Hippocampal formation (tissue), 2 donors: ENCODE measurements at places on chromosomes 7 and 10.

- no peak for DNase-seq
These were observed 68.3 kb downstream of the PWWP2B start for GRCh38 chr10:132465193-132465888.

GRCh38 chr10:11113156-11113555 is 95.5 kb downstream of the CELF2 start:
- no peak for DNase-seq

DNA sequence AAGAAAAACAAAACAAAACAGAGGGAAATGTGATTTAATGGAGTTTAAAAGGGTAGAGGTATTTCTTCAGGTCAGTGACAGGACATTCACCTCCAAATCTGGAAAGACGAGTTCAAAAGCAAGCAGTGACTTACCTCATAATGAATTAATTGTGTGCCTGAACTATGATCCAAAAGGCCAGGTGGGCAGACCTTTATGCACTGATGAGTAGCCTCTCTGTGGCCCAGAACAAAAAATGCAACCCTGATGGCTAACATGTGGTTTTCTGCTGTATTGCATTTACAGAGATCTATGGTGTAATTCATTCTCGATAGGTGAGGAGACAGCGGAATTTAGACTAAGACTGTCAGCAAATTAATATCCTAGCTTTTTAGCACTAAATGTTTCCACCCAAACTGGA is 142.0 kb downstream of the HDAC9 start:
- no peak for DNase-seq

DNA sequence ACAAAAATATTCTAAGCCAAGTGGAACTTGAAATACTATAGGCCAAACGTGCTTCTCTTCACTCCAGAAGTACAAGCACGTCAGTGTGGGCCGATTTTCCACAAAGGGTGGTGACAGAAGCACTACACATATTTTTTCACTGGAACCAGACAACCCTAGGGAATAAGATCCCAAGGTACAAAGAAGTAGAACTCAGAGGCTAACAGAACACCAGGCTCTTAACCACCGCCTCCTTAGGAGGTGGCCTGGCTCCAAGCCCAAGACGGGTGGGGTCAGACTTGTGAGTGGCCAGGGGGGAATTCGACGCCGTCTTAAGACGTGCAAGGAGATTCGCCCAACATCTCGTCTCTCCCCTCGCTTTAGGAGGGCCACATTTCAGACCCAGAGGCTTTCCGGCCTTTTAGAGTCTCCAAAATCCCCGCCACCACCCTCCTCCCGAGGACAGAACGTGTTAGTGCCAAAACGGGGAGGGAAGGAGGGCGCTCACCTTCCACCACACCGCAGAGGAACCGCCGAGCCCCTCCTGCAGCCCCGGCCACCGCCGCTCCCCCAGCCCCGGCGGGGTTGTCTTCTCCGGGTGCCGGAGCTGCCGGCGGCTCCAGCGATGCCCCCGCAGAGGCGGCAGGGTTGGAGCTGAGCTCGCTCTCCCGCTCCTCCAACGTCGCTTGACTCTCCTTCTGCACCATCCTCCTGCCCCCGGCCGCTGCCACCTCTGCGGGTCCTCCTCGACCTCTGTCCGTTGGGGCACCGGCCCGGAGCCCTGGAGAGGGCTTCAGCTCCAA is 716 bp downstream of the OGA start:
- DNase-seq = peak; percentile 56

- DNase-seq = no peak
These were observed 3.2 kb downstream of the MAFK start for GRCh38 chr7:1533547-1534329.

GRCh38 chr10:21172930-21173801 is 276.1 kb upstream of the NEBL start:
- no peak for DNase-seq

DNA sequence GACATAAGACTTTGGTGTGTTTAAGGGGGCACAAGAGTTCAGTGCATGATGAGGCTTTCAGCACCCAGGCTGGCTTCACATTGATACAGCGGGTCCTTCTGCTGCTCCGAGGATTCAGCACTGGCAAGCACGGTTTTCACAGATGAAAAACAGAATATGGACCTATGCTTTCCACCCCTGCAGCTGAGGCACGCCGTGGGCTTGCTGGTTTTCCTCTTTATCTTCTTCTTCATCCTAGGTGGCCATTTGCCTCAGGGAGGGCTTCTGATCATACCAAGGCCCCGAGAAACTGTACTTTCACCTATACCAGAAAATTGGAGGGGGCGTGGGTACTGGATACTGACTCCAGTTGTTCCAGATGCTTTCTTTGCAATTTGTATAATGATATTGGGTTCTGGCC is 277.1 kb upstream of the ZNF32 start:
- no peak for DNase-seq

DNA sequence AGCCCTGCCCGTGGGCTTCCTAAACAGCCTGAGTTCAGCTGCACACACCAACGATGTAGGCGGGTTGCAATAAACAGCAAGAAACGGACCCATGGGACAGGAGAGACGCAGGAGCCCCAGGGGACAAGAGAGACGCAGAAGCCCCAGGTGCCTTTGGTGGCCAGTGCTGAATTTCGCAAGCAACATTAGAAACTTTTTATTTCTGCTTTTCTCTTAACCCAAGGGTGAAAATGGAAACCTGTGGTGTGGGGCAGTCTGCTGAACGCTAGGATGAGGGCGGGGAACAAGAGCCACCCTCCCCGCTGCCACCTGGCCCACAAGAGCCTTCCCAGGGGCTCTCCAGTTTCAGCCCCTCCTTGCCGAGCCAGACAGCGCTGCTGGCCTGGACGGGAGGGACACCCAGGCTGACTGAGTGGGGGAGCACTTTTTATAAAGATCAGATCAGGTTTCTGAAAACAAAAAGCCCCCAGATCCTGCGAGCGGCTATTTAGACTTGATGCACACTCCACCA is 20.0 kb upstream of the GPR146 start:
- DNase-seq = no peak

- no peak for DNase-seq
These were observed 8.0 kb downstream of the HKDC1 start for GRCh38 chr10:69228151-69228550.

GRCh38 chr7:146728611-146729010 is 612.0 kb downstream of the CNTNAP2 start:
- DNase-seq = no peak

DNA sequence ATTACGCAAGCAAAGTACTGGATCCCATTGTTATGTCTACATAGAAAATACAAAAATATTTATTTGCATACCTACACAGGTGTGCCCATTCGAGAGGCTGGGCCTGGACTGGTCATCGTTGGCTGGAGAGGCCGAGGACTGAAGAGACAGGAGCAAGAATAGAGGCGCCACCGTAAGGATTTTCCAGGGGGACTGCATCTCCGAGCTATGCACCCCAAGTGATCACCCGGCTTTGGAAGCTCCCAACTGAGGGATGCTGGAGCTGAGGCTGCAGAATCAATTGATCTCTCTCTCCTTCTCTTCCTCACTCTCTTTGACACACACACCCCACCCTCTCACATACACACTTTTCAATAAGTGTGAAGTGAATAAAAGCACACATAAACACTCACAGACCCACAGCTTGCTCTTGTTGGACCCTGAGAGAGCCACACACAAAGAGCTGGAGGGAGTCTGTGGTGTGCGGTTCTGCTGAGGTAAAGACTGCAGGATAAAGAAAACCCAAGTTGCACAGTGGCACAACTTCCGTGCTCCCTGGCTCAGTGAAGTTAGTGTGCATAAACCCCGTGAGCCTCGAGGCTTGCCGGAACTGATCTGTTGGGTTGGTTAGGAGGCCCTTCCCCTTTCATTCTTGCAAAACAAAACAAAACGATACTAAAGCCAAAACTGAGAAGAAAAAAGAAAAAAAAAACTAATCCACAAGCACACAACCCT is at the start of gene AOAH:
Gene AOAH (minus strand): TSS at position 544 of the 714 bp plus-strand sequence. CDS start 346 bp downstream, at position 198.
- peak; percentile 28 for DNase-seq
